Stimulated activated CD4-positive, alpha-beta T cell treated with anti-CD3 and anti-CD28 coated beads, Interleukin-1b, Interleukin-23, amount 100 ng/mL, for 4 hours (primary cell): ENCODE measurements at places on chromosomes 13 and 19.

- peak; percentile 48 for DNase-seq
Observed at GRCh38 chr19:41595258-41595889, 19.4 kb downstream of the CEACAM21 start.

- DNase-seq: no peak
Observed at GRCh38 chr19:55697069-55697440, 22.0 kb downstream of the EPN1 start.

- no peak for DNase-seq
Observed at GRCh38 chr13:33940256-33940655, 122.3 kb downstream of the RFC3 start.

- no peak for DNase-seq
Observed at GRCh38 chr19:55232286-55232602, 3.7 kb upstream of the TMEM86B start.

GRCh38 chr19:20250121-20250520 is 83.1 kb downstream of the ZNF486 start:
- DNase-seq: no peak

DNA sequence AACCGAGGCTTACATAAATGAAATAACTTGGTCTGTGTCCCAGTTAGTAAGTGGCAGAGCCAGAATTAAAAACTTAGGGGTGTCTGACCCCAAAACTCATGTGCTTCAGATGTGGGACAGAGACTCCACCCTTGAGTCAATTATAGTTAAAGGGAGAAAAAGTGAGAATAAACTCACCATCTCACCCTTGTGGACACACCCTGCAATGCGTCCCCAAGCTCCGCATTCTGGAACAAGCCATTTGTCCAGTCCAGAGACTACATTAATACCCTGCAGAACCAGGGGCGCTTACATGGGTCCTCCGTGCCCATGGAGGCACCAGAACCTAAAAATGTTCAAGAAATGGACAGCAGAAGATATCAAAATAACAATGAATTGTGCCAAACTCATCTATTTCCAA is 207.0 kb upstream of the ZNF507 start:
- no peak for DNase-seq

DNA sequence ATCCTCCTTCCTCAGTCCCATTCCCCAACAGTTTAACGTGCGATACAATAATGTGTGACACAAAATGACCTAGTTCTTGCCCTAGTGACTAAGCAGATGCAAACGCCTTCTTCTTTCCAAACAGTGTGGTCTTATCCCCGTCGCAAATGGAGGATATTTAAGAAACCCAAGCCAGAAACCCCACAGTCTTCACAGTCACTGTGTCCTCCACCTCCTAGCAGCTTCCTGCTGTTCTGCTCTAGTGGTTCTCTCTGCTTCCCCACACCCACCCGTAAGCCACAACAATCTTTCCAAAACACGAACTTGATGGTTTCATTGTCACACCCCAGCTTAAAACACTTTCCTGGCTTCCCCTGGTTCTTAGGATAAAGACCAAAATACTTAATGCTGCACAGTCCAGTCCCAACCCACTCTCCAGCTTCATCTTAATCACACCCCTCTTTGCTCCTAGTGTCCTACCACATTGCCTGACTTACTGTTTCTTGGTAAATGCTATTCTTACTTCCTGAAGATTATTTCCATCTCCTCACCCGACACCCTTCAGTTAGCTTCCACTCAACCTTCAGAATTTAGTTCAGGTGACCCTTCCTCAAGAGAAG is 32.3 kb downstream of the ITM2B start:
- no peak for DNase-seq

GRCh38 chr13:31670831-31671617 is 68.3 kb upstream of the RXFP2 start:
- DNase-seq: no peak

DNA sequence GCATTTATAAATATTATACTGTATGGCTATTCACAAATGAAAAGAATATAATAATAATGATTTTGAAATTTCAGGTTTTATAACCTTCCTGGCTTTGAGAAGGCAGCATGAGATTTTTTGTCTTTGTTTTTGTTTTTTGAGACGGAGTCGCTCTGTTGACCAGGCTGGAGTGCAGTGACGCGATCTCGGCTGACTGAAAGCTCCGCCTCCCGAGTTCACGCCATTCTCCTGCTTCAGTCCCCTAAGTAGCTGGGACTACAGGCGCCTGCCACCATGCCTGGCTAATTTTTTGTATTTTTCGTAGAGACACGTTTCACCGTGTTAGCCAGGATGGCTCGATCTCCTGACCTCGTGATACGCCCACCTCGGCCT is 64.1 kb downstream of the ZNF429 start:
- DNase-seq: peak; percentile 43

GRCh38 chr13:47829690-47830089 is 171.4 kb downstream of the SUCLA2 start:
- no peak for DNase-seq

- DNase-seq: no peak
Observed at GRCh38 chr13:30037306-30037705, 186.9 kb upstream of the UBL3 start.

DNA sequence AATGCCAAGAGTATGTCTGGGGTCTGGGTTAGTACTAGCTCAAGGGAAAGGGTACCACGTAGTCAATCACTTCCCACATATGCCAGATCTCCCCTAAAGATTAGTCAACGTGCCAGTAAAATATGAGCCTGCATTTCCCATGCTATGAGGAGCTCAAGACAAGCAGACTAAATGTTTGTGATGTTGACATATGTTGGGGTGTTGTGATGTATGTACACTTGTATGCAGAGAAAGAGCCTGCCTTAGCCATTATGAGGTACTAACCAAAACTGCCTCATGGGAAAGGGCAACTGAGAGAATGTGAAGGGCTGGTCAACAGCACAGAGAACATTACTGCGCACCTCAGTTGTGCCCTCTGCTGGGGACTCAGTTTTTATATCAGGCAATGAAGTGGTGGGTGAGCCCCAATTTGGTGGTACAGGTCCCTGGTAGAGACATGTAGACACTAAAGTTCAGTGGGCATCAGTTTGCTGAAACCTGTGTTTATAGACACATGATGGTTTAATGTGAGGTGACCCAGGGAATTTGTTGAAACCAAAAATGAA is 287.0 kb downstream of the DCT start:
- no peak for DNase-seq

- DNase-seq: no peak
Observed at GRCh38 chr19:29505097-29505824, 20.5 kb upstream of the VSTM2B start.

DNA sequence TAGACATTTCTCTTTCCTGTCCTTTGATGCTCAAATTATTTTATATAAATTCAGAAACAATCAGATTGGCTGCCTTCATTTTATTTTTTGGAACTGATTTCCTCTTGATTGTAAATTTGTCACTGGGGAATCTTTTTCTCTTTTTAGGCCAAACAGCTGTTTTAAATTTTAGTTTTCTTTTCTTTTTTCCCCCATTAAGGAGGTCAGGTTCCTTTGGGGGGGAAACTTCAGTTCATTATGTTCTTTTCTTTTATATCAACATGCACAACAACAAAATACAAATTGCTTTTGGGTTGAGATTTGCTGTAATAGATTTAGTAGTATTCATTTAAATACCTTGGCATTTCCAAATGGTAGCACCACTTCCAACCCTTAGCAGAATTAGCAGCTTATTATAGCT is 264.8 kb upstream of the SPRY2 start:
- DNase-seq: no peak

- DNase-seq: no peak
Observed at GRCh38 chr13:107244241-107244640, 676.3 kb upstream of the ARGLU1 start.

DNA sequence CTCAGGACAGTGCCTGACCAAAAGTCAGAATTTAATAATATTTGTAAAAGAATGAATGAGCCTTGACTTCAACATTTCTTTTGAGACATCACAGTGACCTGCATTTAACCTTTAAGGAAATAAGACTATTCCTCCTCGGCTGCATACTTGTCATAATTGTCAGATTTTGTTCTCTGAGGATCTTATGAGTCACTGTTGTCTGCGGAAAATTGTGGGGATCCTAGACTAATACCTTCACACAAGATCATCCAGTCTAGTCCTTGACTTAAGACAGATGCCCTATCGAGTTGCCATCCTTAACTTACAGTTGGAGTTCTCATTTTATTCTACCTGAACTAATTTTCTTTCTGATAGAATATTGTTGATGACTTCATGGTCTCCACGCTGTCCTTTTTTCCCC is 198.4 kb downstream of the DLEU7 start:
- DNase-seq: no peak

GRCh38 chr13:41587490-41587889 is 130.1 kb downstream of the RGCC start:
- peak; percentile 17 for DNase-seq

DNA sequence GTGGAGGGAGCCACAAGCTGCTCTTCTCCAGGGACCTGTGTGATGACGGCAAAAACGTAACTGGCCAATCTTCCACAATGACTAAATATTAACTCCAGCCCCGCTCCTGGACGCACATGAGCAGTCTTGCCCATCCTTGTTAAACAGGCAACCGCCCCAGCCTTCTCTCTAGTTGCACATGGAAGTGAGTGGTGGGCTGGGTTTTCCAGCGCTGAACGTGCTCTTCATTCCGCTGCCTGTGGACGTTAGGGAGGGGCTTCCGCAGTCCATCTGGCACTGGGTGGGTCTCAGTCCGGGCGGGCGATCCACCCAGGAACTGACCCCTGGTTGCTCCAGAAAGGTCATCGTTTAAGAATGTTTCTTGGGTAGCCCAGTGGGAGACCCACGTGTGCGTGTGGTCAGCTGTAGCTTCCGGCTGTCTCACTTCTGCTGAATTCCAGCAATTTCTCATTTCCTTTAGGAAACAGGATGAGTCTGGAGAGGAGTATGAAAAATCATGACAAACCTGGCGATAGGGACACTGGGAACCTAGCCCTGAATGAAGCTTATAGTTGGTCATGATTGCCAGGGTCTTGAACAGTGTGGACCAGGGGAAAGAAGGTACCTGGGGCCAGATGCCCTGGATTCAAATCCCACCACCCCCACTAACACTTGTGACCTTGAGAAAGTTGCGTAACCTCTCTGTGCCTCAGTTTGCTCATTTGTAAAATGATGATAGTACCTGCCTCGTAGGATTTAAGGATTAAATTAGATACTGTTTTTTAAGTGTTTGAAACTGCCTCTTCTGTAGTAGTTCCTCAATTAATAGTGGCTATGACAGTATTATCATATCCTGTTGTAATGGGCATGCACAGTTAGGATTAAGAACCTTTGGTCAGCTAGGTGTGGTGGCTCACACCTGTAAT is 92.6 kb downstream of the SIPA1L3 start:
- DNase-seq: no peak

- no peak for DNase-seq
Observed at GRCh38 chr19:39813264-39813993, 20.5 kb downstream of the DYRK1B start.

DNA sequence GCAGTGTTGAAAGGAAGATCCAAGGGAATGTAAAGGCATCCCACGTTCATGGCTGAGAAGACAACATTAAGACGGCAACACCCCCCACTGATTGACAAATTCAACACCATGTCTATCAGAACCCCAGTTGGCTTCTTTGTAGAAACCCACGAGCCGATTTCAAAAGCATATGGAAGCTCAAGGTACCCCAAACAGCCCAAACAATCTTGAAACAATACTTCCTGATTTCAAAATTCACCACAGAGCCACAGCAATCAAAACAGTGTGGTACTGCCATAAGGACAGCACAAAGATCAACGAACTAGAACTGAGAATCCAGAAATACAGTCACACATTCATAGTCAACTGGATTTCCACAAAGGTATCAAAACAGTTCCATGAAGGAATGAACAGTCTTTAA is 6.2 kb downstream of the MIER2 start:
- DNase-seq: no peak

DNA sequence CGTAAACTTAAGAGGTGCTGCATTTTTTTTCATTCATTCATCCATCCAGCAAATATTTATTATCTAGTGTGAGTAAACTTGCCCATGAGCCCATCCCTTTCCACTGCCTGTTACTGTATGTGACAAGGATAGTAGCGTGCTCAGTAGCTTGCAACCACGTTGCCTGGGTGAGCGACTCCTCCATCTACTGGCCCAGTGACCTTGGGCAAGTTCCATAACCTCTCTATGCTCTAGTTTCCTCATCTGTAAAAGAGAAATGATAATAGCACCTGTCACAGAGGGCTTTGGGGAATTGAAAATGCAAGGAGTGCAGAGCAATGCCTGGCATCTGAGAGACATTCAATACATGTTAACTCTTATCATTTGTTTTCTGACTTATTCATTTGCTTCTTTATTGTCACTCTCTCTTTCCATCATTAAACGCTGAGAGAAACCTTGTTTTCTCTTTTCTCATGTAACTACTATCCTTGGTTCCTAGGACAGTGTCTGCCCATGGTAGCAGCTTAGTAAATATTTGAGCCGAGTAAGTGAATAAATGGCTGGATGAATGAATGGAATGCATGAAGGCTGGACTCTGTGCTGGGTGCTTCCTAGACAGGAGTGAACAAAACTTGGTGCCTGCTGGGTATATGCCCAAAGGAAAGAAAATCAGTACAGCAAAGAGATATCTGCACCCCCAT is 19.9 kb downstream of the LRCH1 start:
- no peak for DNase-seq

GRCh38 chr19:55161571-55162322 is 4.2 kb upstream of the TNNI3 start:
- DNase-seq: no peak

DNA sequence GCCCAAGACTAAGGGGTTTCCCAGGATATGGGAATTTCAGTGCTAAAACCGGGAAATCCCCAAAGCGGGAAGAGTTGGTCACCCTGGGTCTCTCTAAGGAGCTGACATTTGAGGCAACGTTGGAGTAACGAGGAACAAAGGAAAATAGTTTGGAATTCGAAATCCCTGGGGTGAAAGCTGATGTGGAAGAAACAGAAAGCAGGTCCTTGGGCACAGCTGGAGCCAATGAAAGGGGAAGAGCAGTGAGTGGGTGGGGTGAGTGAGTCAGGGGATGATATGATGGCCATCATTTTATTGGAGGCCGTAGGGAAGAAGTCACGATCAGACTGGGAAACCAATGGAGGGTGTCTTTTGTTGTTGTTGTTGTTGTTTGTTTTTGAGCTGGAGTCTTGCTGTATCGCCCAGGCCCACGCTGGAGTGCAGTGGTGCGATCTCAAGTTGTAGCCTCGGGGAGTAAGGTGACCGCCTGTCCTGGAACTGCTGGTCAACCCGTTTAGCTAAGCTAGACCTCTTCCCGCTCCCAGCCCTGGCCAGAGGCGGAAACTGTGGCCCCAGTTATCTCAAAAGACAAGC is 3.4 kb upstream of the RFX2 start:
- DNase-seq: no peak

- no peak for DNase-seq
Observed at GRCh38 chr19:40286971-40287421, 1.9 kb upstream of the AKT2 start.

DNA sequence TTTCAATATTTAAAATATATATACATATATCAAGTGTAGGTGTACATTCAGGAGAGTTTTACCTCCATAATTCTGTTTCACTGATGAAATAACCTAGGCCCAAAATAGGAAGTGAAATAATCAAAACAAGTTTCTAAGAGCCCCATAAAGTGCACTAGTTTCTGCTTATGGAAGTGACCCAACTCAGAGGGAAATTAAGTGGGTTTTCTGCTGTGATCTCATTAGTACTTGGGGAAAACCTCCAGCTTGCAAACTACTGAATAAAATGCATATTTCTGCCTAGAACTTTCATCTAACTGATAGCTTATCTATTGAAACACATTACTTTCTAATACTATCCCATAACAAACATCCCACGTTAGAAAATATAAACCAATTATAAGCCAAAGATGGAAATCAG is 45.4 kb upstream of the MIR17HG start:
- no peak for DNase-seq

GRCh38 chr13:69595181-69595580 is 512.4 kb upstream of the ATXN8OS start:
- no peak for DNase-seq

GRCh38 chr19:54029930-54030490 is 33.7 kb downstream of the VSTM1 start:
- DNase-seq: peak; percentile 43
